ENCODE measurements at places on chromosomes 11 and 22.

GRCh38 chr11:44494785-44495184 lies 70.7 kb upstream of the CD82 start:
- no peak for DNase-seq

DNA sequence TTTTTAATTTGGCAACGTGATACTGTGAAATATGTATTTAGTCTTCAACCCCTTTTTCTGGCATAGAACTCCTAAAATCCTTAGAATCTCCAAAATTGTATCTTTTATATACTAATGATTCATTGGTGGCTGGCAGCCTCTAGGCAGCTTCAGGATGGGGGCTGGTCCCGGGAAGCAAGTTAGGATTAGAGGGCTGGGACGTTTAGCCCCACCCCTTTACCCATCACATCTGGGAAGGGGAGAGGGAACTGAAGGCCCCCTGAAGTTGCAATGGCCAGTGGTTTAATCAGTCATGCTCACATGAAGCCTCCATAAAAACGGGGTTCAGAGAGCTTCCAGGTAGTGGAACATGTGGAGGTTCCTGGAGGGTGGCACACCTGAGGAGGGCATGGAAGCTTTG lies 7.1 kb downstream of the IL17RA start:
- DNase-seq, result no peak

- no peak for DNase-seq
Observed at GRCh38 chr11:49424136-49424535, 215.7 kb upstream of the FOLH1 start.

DNA sequence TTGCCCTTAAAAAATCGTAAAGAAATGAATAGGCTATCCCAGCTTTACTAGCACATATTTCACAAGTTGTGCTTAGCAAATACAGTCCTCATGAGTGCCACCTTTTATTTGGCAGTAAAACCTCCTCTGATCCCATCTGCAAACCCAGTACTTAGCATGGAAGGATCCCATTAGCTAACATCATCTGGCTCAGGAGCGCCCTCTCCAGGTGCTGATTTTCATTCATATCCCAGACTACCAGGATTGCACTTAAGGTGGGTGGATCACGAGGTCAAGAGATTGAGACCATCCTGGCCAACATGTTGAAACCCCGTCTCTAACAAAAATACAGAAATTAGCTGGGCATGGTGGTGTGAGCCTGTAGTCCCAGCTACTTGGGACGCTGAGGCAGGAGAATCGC lies 76.1 kb upstream of the PAX6 start:
- no peak for DNase-seq

DNA sequence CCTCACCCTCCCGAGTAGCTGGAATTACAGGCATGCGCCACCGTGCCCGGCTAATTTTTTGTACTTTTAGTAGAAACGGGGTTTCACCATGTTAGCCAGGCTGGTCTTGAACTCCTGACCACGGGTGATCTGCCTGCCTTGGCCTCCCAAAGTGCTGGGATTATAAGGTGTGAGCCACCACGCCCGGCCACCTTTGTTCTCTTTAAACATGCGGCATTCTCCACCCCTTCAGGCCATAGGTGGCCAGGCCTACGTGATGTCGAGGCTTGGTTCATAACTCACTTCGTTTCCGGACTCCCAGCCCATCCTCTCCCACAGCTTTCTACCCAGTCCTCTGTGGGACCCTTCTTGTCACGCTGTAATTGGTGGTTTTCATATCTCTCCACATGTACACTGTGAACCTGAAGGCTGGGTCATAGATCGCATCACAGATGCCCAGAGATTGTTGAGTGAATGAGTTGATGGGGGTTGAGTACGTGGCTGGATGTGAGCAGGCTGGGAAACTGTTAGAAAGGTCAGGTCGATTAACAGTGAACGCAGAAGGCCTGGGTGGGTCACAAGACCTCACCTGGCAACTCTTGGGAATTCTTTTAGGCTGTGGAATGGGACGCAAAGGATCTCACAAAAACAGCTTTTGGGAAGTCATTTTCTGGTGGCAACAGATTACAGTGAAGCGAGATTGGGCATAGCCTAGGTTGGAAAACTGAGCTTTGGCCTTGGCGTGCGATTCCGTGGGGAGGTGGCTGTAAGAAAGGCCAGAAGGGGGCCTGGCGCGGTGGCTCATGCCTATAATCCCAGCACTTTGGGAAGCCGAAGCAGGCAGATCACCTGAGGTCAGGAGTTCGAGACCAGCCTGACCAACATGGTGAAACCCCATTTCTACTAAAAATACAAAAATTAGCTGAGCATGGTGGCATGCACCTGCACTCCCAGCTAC lies 44.5 kb downstream of the ST14 start:
- no peak for DNase-seq

- peak; percentile 73 for DNase-seq
Observed at GRCh38 chr22:30286813-30287647, 2.3 kb downstream of the CASTOR1 start.

GRCh38 chr11:10856689-10857458 lies 979 bp downstream of the ZBED5 start:
- peak; percentile 58 for DNase-seq

- no peak for DNase-seq
Observed at GRCh38 chr22:48106715-48107259, 1344.3 kb downstream of the TBC1D22A start.

DNA sequence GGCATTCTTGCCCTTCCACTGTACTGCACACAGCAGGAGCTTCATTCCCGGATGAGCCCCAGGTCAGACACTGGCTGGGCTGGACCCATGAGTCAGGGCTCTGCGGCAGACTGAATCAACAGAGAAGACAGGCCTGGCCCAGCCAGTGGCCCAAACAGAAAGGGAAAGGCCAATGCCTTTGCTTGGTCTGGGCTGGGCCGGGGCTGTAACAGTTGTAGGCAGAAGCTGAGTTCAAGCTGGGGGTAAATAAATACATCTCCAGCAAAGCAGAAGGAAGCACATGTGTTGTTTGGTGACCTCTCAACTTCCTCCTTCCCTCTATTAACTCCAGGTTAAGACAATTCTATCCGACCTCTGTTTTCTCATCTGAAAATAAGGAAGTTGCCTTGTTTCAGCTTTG lies 1.8 kb upstream of the SMIM35 start:
- DNase-seq, result no peak

DNA sequence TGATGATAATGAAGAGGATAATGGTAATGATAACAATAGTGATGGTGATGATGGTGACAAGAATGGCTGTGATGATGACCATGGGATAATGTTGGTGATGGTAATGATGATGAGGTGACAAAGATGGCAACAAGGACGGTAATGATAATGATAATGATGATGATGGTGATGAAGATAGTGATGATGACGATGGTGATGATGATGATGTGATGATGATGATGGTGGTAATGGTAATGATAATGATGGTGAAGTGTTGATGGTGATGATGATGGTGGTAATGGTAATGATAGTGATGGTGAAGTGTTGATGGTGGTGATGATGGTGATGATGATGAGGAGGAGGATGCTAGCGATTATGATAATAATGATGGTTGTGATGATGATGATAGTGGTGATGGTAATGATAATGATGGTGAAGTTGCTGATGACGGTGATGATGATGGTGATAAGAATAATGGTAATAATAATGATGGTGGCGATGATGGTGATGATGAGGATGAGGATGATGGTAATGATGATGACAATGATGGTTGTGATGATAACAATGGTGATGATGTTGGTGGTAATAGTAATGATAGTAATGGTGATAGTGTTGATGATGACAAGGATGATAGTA lies 54.7 kb upstream of the OPCML start:
- DNase-seq, result no peak

- no peak for DNase-seq
Observed at GRCh38 chr11:126663749-126664592, 308.5 kb downstream of the ST3GAL4 start.

DNA sequence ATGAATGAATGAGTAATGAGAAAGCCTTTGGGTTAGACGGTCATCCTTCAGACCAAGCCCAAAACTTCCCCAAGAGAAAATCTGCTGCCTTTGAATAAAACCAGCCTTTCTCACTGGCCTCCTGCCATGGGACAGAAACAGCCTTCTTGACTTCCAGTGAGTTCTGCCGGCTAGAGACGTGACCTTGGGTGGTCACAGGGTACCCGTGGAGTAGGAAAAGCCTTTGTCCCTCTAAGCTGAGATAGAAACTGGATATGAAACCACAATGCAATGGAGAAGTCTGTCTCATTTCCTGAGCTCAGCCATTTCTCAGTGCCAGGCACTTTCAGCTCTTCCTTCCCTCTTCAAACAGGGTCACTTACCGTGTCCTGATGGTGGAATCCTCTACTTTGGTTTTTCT lies 21.2 kb upstream of the YWHAH start:
- no peak for DNase-seq

DNA sequence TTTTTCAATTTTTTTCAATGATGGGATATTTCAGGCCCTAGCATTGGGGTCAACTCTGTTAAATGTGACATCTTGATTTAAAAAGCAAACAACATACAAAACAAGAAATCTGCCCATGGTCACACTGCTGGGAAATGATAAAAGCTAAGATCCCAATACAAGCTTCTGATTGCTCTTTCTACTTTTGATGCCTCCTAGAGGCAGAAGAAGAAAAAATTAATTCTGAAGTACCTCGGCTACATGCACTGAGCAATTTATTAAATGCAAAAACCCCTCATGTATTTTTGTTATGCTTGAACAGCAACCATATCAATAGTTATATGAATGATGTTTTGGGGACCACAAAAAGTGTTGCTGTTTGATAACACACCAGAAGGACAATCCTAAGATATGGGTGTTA lies 342.1 kb upstream of the NARS2 start:
- no peak for DNase-seq

DNA sequence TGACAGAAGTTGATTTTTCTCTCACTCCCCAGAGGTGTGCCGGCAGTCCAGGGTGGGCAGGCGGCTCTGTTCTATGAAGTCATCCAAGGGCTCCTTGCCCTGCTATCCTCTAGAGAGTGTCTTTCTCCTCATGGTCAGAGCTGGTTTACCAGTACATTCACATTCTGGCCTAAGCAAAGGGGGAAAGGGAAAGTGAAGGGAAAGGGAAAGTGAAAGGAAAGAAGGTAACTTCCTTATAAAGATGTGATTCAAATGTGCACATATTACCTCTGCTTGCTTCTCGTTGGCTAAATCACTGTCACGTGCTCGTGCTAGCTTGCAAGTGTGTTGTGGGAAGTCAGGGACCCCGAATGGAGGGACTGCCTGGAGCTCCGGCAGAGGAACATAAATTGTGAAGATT lies 2.9 kb upstream of the HTATIP2 start:
- peak; percentile 19 for DNase-seq

GRCh38 chr11:64060861-64061444 lies 25.2 kb downstream of the FLRT1 start:
- peak; percentile 70 for DNase-seq

DNA sequence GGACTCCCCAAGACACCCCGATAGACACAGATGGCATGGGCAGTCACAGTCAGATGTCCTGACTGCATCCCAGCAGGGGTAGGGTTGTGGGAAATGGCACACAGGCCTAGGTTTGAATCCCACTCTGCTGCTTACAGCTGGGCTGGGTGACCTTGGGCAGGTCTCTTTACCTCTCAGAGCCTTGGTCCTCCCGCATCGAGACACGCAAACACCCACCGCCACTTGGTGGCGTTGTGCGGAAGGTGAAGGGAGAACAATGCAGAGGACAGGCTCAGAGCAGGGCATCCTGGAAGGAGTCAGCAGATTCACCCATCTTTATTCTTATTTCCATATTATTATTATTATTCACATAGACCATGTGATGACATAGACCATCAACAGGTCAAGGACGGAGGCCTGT lies 140.5 kb downstream of the MIAT start:
- peak; percentile 22 for DNase-seq

DNA sequence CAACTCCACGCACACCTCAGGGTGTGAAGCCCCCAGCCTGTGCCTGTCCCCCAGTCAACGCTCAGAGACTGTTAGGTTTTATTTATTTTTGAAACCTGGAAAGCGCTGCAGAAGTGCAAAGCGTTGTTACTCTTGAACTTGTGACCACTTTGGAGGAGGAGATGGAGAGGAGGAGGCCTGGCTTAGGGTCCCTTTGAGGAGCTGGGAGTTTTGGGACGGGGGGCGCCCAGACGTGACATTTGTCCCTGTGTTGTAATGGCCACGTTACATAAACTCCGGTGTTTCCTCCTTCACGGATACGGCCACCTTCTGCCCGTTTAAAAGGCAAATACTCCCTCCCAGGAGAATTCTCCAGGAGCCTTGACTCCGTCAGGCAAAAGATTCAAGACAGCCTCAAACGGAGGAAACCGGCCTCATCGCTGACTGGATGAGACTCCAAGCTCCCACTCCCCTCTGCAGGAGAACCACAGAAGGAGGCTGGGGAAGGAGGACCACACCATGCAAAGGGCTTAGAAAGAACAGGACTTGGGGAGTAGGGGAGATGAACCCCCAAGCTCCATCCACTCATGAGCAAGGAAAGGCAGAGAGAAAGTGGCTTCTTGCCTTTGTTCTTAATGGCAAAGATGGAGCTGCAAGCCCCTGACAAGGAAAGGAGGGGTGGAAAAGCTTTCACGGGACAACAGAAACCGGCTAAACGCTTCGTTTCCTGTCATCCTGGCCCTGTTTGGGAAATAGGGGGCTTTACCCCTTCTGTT lies 630 bp downstream of the PIK3IP1 start:
- DNase-seq, result peak; percentile 37

GRCh38 chr22:40211476-40212054 lies 33.8 kb downstream of the TNRC6B start:
- no peak for DNase-seq

DNA sequence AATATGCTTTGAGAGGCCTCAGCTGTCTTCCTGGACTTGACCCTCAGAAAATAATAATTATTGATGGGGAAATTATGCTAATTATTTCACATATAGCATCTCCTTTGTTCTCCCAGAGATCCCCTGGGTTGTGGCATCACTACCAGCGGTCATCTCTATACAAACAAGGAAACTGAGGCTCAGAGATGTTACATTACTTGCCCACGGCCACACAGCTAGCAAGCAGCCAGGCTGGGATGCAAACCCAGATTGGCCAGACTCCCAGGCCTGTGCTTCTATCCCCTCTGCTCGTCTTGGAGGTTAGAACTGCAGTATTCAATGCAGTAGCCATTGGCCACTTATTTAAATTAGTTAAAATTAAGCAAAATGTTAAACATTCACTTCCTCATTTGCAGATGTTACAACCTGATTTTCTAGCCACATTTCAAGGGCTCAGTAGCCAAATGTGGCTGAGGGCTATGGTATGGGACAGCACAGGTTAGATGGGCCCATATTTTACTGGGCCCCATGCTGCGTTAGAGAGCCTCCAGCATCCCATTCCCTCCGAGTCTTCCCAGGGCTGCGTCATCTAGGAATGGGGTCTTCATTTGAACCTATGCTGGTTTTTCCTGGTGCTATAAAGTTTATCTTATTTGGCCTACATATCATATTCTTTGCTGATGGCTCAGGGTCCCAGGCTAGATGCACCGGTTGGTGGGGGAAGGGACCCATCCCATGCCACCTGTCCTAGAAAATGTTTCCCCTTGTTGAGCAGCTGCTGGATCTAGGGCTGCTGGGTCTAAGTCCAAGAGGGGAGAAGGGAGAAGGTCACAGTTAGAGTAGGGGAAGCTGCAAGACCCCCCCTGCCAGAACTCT lies 2.2 kb downstream of the SLC35C1 start:
- peak; percentile 13 for DNase-seq

Measured in OCI-LY7 (cell line).